ENCODE measurements at places on chromosomes 12 and 14.

DNA sequence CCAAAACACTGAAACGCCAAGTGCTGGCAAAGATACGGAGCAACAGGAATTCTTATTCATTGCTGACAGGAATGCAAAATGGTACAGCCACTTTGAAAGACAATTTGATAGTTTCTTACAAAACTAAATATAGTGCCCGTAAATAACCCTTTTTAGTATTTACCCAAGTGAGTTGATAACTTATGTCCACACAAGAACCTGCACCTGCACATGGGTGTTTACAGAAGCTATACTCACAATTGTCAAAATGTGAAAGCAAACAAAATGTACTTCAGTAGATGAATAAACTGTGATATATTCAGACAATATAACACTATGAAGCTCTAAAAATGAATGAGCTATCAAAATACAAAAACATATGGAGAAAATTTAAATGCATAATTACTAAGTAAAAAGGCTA is 86.6 kb downstream of the ATXN7L3B start:
- DNase-seq, result no peak

DNA sequence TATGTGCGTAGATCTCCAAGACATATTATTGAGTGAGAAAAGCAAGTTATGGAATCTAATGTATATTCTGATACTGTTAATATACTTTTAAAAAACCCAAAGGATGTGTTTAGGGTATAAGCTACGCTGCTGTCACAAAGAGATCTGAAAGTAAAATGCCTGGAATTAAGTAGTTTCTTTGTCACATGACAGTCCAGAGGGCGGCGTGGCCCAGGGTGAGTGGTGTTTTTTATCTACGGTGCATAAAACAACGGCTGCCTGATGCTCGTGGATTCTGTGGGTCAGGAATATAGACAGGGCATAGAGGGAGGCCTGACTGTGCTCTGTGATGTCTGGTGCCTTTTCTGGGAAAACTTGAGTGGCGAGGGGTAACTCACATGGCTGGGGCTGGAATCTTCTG is 21.3 kb downstream of the TMEM120B start:
- no peak for DNase-seq

DNA sequence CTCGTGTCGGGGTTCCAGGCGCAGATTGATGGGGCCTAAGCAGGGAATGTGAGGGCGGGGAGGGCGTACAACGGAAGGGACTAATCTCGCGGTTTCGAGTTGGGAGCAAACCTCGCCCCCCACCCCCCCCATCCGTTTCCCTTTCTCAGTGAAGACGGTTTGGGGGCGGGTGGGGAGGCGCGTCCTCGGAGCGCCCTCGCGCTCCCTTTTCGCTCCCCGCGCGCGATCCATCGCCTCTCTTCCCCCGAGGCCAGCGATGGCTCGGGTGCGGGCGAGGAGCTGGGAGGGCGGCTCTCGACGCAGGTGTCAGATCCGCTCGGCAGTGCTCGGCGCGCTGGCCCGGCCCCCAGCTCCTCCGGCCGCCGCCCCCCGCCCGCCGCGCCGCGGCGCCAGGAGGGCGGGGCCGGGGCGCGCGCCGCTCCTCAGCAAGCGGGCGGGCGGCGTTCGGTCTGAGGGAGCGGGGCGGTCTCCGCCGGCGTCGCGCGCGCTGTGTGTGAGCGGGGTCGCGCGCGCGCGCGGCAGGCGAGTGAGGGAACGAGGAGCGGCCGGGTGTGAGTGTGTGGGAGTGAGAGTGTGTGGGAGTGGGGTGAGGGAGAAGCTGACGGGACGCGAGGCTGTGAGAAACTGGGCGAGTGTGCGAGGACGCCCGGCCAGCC is at the start of gene RIMKLB:
Gene RIMKLB (plus strand): TSS at position 516 of the 656 bp plus-strand sequence. CDS start 15,876 bp downstream, outside the sequence.
- peak; percentile 83 for DNase-seq

GRCh38 chr12:12983420-12984035 is 16.5 kb downstream of the HEBP1 start:
- DNase-seq, result peak; percentile 44

DNA sequence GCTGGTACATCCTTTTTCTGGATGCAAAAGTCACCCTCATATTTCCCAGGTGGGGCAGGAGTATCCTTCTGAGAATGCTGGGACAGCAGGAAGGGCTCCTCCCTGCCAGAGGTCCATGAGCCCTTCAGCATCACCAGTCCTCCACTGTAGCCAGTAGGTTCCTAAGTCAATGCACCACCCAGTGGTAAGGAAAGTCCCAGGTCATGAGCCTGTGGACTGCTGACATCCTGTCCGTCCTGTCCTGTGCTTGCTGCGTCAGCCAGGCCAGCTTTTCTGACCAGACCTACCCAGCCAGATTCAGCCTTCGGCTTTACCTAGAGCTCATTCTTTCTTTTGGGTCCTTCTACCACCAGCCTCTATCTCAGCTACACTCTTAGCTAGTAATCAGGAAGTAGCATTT is 23.0 kb upstream of the ACTN1 start:
- peak; percentile 38 for DNase-seq

DNA sequence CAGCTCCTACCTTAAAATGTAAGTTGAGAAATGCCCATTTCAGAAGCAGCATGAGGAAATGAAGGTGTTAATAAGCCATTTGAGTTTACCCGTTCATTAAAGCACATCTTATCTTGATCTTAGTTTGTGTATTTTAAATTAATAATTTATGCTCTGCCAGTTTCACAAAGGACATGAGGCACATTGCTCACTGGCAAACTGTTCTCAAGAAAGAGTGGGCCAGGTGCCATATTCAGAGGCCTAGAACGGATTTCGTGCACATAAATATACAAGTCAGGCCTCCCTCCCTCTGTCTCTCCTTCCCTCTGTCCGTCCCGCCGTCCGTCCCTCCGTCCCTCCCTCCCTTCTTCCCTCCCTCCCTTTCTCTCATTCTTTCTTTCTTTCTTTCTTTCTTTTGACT is 29.5 kb downstream of the CPM start:
- no peak for DNase-seq

GRCh38 chr12:115245020-115245419 is 561.0 kb upstream of the TBX3 start:
- no peak for DNase-seq

Measured in suppressor macrophage treated with lipopolysaccharide for 4 hours (primary cell).